Dermis microvascular lymphatic vessel endothelial cell (primary cell): ENCODE measurements at places on chromosomes 1 and 21. TPM values are rescaled to one million over a fixed set of nuclear protein-coding genes. Genes with fewer than 3 reads are reported as not detected.
A peak's percentile ranks its signal among the peaks of the same experiment; 100 is the strongest.

TTC4 gene
- total RNA-seq, result 10.1 and 13.8 TPM in 2 replicates

SYCP1 gene
- not detected in 2 replicates for total RNA-seq

B4GALT3 gene
- total RNA-seq, result 17.5 and 28.6 TPM in 2 replicates

SHC1 gene
- 217 and 297 TPM in 2 replicates for total RNA-seq

IL6R gene
- 11.3 and 12.7 TPM in 2 replicates for total RNA-seq

PDPN gene
- total RNA-seq, result 70.3 and 118 TPM in 2 replicates

TCEA3 gene
- total RNA-seq, result 0.13 and 0.51 TPM in 2 replicates

CELF3 gene
- total RNA-seq, result not detected in 2 replicates

HENMT1 gene
- 0.90 and 2.4 TPM in 2 replicates for total RNA-seq

SKI gene
- 12.7 and 23.1 TPM in 2 replicates for total RNA-seq

DNA sequence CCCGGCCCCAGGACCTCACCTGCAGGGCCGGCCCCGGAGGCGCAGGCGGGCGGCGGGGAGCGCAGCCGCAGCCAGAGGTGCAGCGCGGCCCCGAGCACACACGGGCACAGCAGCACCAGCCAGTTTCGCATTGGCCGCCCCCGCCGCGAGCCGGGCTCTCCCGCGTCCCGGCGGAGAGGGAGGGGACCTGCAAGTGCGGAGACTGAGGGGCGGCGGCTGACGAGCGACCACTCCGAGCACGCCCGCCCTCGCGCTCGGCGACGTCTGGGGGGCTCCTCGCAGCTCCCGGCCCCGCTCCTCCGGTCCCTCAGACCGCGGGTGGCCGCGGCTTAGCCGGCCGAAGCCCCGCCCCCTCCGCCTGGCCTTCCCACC, at the start of gene B3GALNT2:
Gene B3GALNT2 (minus strand): TSS at position 331 of the 372 bp plus-strand sequence. CDS start 200 bp downstream, at position 131.
- no peak for DNase-seq

- DNase-seq, result no peak
Measured at GRCh38 chr1:119222271-119222670, 81.8 kb upstream of the WARS2 start.

GRCh38 chr1:164240081-164240480, 318.9 kb upstream of the PBX1 start:
- no peak for DNase-seq

DNA sequence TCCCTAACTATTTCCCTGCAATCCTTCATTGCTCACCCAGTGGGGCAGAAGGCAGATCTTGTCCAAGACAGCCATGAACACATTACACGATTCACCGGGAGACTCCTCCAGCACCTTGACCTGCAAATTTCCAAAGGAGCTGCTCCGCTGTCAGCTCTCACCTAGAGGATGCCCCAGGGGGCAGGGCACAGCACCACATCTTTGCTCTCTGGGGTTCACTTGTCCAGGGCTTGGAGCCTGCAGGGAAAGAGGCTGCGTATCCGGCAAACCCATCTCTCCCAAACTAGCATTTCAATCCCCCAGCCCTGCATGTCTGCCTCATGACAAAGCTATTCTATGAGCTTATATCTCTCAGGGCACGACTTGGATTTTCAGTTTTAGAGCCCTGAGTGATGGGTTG, 35.1 kb upstream of the OLIG2 start:
- DNase-seq, result no peak

GRCh38 chr1:245056913-245057312, 97.9 kb upstream of the KIF26B start:
- DNase-seq, result no peak

DNA sequence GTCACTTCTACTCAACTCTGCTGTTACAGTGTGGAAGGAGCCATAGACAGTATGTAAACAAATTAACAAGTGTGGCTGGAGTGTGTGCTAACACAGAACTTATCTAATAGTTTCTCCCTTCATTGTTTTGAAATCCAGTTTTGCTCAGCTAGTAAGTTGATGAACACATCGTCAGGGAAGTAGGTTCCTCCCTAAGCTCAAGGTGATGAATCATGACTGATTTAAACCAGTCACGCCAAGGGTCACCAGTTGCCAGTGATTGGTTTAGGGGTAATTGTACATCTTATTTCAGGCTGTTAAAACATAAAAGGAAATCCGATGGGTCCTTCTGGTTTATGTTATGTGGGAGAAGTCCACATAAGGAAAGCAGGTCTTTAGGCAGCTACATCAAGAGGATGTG, 97.0 kb upstream of the CHODL start:
- DNase-seq, result no peak

GRCh38 chr1:4652631-4653327, 1.6 kb upstream of the AJAP1 start:
- DNase-seq, result no peak

- no peak for DNase-seq
Measured at GRCh38 chr1:234715252-234716014, 105.5 kb upstream of the IRF2BP2 start.

DNA sequence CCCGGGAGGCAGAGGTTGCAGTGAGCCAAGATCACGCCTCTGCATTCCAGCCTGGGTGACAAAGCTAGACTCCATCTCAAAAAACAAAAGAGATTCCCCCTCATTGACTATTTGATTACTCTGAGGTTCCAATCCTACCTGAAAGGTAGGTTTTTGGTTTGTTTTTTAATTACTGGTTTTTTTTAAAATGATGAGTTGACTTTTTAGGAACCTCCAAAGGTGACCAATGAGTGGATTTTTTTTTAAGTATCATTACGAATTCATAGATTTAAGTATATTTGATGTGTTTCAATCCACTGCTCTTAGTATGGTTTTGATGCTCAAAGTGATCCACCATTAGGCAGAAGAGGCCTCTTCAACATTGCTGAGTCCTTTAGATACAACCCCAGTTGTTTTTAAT, 47.9 kb upstream of the LAX1 start:
- no peak for DNase-seq

- no peak for DNase-seq
Measured at GRCh38 chr1:67705735-67706453, 20.9 kb downstream of the GADD45A start.

DNA sequence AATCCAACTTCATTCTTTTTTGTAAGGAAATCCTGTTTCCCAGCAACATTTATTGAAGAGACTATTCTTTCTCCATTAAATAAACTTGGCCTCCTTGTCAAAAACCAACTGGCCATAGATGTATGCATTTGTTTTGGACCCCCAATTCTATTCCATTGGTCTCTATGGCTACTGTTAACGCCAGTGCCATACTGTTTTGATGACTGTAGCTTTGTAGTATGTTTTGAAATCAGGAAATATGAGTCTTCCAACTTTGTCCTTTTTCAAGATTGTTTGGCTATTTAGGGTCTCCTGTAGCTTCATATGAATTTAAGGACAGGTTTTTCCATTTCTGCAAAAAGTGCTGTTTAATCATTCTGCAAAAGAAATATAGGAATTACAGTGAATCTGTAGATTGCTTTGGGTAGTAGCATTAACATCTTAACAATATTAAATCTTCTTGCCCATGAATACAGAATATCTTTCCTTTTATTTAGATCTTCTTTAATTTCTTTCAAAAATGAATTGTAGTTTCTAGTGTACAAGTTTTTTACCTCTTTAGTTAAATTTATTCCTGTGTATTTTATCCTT, 61.3 kb downstream of the ITGB3BP start:
- DNase-seq, result no peak

DNA sequence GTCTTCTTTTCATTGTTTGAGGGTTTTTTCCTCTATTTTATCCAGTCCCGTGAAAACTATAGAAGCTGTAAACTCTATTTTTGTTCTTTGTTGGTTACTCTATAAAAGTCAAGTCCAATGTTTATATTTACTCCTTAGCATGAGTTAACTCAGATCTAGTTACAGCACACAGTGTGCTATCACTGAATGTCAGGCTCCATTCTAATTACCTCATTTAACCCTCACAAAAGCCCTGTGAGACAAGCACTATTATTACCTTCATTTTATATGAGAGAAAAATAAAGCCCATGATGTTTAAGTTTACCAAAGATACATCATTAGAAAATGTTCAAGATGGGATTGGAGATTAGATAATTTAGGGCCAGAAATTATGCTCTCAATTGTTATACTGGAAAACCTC, 251.4 kb upstream of the SNX7 start:
- no peak for DNase-seq

GRCh38 chr1:14113841-14114567, 414.0 kb downstream of the PRDM2 start:
- DNase-seq, result no peak

- DNase-seq, result no peak
Measured at GRCh38 chr1:191984856-191985255, 173.4 kb upstream of the RGS18 start.

DNA sequence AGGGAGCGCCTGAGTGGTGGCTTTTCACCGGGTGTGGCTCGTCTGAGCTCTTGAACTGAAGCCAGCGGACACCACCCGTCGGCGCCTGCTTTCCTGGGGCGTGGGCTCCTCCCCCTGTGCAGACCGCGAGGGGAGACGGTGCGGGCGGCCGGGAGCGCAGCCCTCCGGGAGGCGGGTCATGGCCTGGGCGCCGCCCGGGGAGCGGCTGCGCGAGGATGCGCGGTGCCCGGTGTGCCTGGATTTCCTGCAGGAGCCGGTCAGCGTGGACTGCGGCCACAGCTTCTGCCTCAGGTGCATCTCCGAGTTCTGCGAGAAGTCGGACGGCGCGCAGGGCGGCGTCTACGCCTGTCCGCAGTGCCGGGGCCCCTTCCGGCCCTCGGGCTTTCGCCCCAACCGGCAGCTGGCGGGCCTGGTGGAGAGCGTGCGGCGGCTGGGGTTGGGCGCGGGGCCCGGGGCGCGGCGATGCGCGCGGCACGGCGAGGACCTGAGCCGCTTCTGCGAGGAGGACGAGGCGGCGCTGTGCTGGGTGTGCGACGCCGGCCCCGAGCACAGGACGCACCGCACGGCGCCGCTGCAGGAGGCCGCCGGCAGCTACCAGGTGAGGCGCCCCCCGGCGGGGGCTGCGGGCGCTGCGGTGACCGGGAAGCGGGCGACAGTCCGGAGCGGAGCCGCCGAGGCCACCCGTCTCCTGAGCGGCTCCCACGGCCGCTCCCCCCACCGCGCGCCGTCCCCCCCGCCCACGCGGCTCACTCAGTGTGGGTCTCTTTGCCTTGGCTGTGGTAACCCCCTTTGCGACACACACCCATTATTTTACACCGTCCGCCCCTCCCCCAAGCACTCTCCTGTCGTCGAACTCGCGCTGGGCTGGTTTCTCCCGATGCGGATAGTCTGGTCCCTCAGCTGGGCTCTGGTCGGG, at the start of gene TRIM58:
Gene TRIM58 (plus strand): TSS at position 119 of the 916 bp plus-strand sequence. CDS start 60 bp downstream, at position 179.
- no peak for DNase-seq

- no peak for DNase-seq
Measured at GRCh38 chr1:232301246-232301645, 328.7 kb downstream of the SIPA1L2 start.

- peak; percentile 30 for DNase-seq
Measured at GRCh38 chr21:33127154-33127867, 57.4 kb downstream of the OLIG1 start.

DNA sequence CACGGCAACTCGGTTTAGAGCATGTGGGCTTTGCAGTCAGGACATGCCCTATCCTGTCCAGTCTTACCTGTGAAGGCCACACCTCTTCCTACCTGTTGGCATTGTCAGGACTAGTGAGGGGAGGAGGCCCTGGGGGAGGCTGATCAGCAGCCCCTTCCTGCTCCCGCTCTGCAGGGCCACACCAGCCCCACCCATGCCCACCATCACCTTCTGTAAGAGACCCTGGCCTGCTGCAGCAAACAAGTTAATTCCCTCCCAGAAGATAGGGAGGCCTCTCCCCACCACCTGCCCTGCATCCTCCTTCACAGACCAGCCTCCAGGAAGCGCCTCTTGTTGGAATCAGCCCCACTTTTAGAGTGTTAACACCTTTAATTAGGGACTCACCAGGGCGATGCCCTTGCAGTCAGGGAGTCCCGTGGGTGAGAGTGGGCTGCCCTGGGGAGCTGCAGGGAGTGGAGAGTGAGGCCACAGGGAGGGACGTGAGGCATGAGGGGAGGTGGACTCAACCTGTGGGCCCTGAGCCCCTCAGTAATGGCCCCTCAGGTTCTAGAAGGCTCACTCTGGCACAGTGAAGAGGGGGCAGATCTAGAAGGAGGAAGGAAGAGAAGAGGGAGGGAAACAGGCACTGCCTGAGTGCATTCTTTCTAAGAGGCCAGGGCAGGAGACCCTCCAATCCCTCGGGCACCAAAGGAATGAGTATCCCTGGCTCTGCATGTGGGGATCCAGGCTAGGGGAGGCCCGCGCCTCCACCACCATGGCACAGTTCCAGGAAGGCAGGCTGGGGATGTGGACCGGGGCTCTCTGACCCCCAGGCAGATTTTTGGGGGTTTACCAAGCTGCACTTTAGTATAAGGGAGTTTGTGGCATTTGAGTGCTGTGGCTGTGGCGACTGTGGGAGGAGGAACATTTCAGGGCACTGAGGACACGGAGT, 8.2 kb downstream of the UMODL1 start:
- no peak for DNase-seq
